ENCODE measurements at places on chromosomes 6 and 20.

DNA sequence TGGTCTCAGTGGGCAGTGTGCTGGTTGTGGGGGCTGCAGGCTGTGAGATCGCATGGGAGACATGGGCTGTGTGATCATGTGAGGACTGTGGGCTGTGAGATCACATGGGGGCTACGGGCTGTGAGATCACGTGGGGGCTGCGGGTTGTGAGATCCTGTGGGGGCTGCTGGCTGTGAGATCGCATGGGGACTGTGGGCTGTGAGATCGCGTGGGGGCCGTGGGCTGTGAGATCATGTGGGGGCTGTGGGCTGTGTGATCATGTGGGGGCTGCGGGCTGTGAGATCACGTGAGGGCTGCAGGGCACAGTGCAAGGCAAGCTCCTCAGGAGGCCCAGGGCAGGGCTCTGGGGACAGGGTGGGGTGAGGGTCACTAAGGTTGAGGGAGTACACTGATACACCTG is 140.5 kb upstream of the CST7 start:
- no peak for DNase-seq

- DNase-seq = peak; percentile 7
Observed at GRCh38 chr6:43747784-43748183, 22.2 kb upstream of the VEGFA start.

DNA sequence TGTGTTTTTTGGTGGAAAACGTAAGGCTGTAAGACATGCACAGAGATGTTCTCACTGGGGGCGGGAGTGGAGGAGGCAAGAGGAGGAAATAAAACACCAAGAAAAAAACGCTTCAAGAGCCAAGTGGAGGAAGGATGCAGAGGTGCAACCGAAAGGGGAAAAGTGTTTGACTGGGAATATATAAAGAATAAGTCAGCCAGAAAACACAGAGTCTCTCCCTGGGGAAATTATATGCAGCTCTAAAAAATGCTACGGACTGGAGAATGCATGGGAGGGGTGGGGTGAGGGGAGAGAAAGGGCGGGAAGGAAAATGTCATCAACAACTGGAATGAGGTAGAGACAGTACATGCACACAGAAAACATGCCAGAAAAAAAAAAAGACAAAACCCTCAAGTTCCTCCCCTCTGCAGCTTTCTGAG is 133.5 kb downstream of the SCML4 start:
- DNase-seq = no peak

GRCh38 chr6:158021376-158021775 is 39.7 kb downstream of the SYNJ2 start:
- no peak for DNase-seq

GRCh38 chr6:150301846-150302519 is 66.8 kb upstream of the IYD start:
- DNase-seq = no peak

GRCh38 chr6:136930528-136930927 is 8.4 kb downstream of the SLC35D3 start:
- DNase-seq = no peak

- no peak for DNase-seq
Observed at GRCh38 chr20:45836841-45837240, 3.2 kb downstream of the SNX21 start.

DNA sequence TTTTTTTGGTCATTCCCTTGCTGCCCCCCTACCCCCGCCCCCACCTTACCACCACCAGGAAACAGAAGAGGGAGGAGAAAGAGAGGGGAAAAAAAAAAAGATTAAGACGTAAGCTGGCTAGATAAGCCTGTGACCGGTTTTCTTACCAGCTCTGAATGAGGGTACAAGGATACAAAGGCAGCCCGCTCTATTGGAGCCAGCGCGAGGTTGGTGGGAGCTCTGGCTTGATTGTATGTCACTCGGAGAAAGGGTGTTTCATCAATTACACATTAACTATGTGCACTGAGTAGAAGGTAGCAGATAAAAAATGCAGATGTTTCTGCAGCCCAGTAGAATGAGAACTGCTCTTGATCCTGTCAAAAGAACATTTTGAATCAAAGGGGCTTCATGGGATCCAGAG is 28.6 kb upstream of the OLIG3 start:
- DNase-seq = no peak

- DNase-seq = no peak
Observed at GRCh38 chr6:53546281-53546680, 1.4 kb upstream of the GCLC start.

- DNase-seq = peak; percentile 11
Observed at GRCh38 chr6:36120979-36121786, 9.1 kb upstream of the MAPK13 start.

DNA sequence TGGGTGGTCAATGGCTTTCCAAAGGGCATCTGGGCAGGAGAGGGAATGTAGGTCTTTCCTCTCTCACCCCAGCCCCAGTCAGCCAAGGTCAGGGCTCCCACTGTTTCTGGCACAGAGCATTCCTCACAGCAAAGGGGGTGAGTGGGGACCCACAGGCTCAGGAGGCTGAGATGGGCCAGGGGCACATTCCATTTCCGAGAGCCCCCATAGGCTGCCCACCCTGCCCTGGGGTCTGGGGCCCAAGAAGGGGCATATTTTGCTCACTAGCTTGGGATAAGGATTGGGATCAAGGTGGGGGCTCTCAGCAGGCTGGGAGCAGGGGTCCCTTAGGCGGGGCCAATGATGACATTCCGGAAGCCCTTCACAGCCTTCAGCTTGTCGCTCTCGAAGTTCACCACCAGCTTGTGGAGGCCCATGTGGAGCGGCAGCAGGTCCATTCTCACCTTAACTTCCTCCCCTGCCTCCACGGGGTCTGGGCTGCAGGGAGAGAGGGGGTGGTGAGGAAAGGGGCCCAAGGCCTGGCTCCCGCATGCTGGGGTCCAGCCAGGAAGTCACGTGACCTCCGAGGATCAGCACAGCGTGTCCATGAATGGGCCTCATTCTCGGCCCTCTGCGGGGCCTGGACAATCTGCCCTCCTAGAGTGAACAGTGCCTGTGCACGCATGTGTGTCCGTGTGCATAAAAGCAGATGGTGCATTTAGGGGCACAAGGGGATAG is 35.0 kb downstream of the TGM2 start:
- DNase-seq = no peak

- DNase-seq = no peak
Observed at GRCh38 chr6:170448751-170449630, 104.1 kb downstream of the PSMB1 start.
